ENCODE measurements at places on chromosomes 7 and 10. TPM values are rescaled to one million over a fixed set of nuclear protein-coding genes. Genes with fewer than 3 reads are reported as not detected.

ZMIZ1 gene
- 47.6 TPM for total RNA-seq

RGR gene
- not detected for total RNA-seq

ZPBP gene
- total RNA-seq: not detected

NRG3 gene
- 2.4 TPM for total RNA-seq

LBX1 gene
- not detected for total RNA-seq

ANKRD61 gene
- not detected for total RNA-seq

ZNF853 gene
- total RNA-seq: 4.6 TPM

MYO1G gene
- 7.8 TPM for total RNA-seq

IPMK gene
- 5.7 TPM for total RNA-seq

NME8 gene
- not detected for total RNA-seq

VSTM2A gene
- total RNA-seq: not detected

TMEM178B gene
- 0.49 TPM for total RNA-seq

SLC18A2 gene
- total RNA-seq: 2.0 TPM

ACSL5 gene
- 35.5 TPM for total RNA-seq

GRM3 gene
- total RNA-seq: not detected

GUSB gene
- total RNA-seq: 34.1 TPM

MPP7 gene
- total RNA-seq: 2.3 TPM

MLLT10 gene
- total RNA-seq: 53.9 TPM

PPP2R2D gene
- total RNA-seq: 41.4 TPM

ALOX5 gene
- 33.9 TPM for total RNA-seq

C10orf53 gene
- not detected for total RNA-seq

PRKCQ gene
- 1.0 TPM for total RNA-seq

PARP12 gene
- total RNA-seq: 27.7 TPM

HACD1 gene
- 17.1 TPM for total RNA-seq

SPDYE16 gene
- total RNA-seq: not detected

CYP26C1 gene
- not detected for total RNA-seq

TUBB8 gene
- not detected for total RNA-seq

FBXL13 gene
- total RNA-seq: 0.88 TPM

AKR1C3 gene
- 150 TPM for total RNA-seq

TMEM140 gene
- 36.7 TPM for total RNA-seq

MOGAT3 gene
- not detected for total RNA-seq

OR2A5 gene
- not detected for total RNA-seq

RAMP3 gene
- 24.6 TPM for total RNA-seq

LRRC18 gene
- not detected for total RNA-seq

ANKRD30A gene
- total RNA-seq: 0.66 TPM

RBP3 gene
- total RNA-seq: not detected

HIPK2 gene
- total RNA-seq: 39.6 TPM

SRRM3 gene
- total RNA-seq: 1.8 TPM

MKX gene
- 0.51 TPM for total RNA-seq

IFIT1B gene
- total RNA-seq: not detected

MMP21 gene
- total RNA-seq: not detected

ZWINT gene
- total RNA-seq: 3.6 TPM

CCDC172 gene
- not detected for total RNA-seq

FEZF1 gene
- total RNA-seq: not detected

SLC18A3 gene
- total RNA-seq: not detected

SCART1 gene
- 2.1 TPM for total RNA-seq

YWHAG gene
- total RNA-seq: 102 TPM

PANK1 gene
- 5.8 TPM for total RNA-seq

IL2RA gene
- total RNA-seq: 0.34 TPM

BCAP29 gene
- 112 TPM for total RNA-seq

JAZF1 gene
- total RNA-seq: 23.6 TPM

PON3 gene
- total RNA-seq: 4.3 TPM
